ENCODE measurements at places on chromosomes 12 and 14.

GRCh38 chr14:105876158-105876557 lies 349.8 kb downstream of the TMEM121 start:
- no peak for DNase-seq

- peak; percentile 35 for DNase-seq
Observed at GRCh38 chr14:99774556-99775307, 18.5 kb upstream of the EML1 start.

- DNase-seq: no peak
Observed at GRCh38 chr12:125406131-125406530, 340.9 kb downstream of the AACS start.

- DNase-seq: no peak
Observed at GRCh38 chr12:129200576-129200975, 347.3 kb downstream of the GLT1D1 start.

- DNase-seq: peak; percentile 2
Observed at GRCh38 chr12:107929436-107929835, 154.9 kb downstream of the ASCL4 start.

DNA sequence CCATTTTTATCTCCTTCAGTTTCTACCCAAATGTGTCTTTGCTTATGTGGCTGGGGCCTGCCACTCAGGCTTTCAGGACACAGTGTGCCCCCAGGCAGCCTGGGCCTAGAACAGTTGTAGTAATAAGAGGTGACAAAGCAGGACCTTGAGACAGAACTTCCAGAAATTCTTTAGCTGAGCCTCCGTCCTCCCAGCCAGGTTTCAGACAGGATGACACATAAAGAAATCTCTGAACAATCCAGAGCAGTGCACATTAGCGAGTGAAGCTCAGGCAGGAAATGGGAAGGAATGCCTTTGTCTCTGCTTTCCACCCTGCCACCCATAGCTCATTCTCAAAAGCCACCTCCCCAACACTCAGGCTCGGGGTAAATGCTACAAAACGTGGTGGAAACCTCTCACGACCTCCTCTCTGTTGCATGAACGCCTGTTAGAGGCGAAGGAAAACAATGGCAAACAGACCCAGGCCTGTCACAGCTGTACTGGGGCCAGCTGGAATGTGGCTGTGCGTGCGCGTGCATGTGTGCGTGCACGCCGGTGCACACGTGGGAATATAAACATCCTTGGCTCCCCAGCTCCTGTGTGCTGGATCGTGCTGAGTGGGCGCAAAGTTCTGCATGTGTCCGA lies 286.7 kb downstream of the ZFP36L1 start:
- peak; percentile 61 for DNase-seq

GRCh38 chr12:107801150-107801549 lies 26.6 kb downstream of the ASCL4 start:
- peak; percentile 10 for DNase-seq

GRCh38 chr14:64184103-64184729 lies 110.0 kb downstream of the ESR2 start:
- DNase-seq: no peak

- no peak for DNase-seq
Observed at GRCh38 chr14:106277503-106277902, 751.1 kb downstream of the TMEM121 start.

GRCh38 chr14:50647753-50648152 lies 20.4 kb downstream of the SAV1 start:
- DNase-seq: no peak

- DNase-seq: no peak
Observed at GRCh38 chr12:793711-794110, 41.3 kb downstream of the WNK1 start.

DNA sequence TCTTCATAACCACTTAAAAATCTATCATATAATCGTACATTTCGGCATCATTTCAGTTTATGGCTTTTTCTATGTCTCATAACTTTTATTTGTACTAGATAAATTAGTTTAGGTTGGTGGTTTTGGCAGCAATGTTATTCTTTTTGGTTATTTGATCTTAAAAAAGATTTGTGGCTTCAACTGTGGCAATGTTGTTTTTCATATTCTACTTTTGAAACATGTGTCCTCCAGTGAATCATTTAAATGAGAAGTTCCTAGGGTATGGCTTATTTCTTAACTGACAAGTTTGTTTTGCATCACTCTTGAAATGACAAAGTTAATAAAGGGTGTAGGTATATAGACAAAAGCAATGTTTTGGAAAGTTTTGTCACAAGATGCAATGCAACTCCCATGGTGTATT lies 11.1 kb upstream of the KITLG start:
- no peak for DNase-seq
